ENCODE measurements at places on chromosomes 7 and 10.
A peak's percentile ranks its signal among the peaks of the same experiment; 100 is the strongest.

- no peak for DNase-seq
These were observed 6.9 kb downstream of the FAM241B start for GRCh38 chr10:69636626-69637605.

DNA sequence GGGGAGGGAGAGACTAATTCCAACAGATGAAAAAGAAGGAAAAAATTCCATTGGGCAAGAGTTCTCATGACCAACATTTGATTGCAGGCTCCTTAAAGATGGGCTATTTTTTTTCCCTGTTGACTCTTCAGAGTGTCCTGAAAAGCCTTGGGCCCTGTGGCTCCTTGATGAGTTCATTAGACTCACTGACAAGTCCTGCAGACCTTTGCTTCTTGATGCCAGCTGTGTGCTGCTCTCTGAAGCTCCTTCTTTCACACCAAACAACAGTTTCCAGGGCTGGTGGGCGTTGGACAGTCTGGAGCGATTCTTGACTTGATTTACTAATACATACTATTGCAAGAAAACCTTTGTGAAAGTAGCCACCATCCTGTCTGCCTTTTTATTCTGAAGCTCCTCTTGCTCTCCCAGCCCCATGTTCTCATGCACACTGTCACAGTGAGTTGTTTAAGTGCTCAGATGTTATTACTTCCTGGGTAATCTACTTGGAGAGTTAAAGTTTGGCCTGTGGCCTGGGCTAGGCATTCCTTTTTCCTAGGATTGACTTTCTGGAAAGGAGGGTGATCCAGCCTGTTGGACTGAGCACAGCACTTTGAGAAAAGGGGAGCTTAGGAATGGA, 250.3 kb downstream of the PTEN start:
- no peak for DNase-seq

GRCh38 chr7:151006590-151007300, 15.9 kb downstream of the NOS3 start:
- DNase-seq = no peak

- no peak for DNase-seq
These were observed 41.8 kb downstream of the CLRN3 start for GRCh38 chr10:127850944-127851343.

DNA sequence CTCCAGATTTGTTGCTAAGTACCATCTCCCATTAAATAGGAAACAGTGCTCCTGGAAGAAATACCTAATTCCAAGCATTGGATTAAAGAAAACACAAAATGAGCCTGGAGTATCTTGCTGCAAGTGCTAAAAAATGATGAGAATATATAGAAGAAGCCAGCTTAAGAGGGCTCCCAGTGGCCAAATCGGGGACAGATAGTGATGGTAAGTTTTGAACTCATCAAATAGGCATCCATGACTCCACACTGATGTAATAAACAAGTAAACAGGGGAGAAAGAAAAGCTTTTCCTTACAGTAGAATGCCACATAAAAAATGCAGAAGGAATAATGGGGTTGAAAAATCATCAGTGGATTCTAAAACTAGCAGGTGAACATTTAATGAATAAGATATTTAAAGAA, 72.4 kb downstream of the CTTNBP2 start:
- no peak for DNase-seq

DNA sequence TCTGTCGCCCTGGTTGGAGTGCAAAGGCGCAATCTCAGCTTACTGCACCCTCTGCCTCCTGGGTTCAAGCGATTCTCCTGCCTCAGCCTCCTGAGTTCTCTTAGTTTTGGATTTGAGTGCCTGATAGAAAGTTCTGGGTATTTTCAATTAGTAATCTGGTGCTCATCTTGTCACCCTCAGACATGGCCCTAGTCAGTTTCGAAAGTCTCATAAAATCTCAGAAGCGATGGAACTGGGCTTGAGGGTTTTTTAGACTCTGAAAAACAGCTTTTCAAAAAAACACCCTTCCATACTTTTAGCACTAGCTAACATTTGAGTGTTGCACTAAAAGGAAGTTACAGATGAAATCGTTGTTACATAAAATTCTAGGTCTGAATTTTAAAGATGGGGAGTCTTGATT, 9.4 kb upstream of the PIP4K2A start:
- DNase-seq = no peak

GRCh38 chr7:41305001-41305400, 397.9 kb downstream of the INHBA start:
- DNase-seq = no peak

- DNase-seq = no peak
These were observed 66.2 kb upstream of the NME8 start for GRCh38 chr7:37782166-37782565.

DNA sequence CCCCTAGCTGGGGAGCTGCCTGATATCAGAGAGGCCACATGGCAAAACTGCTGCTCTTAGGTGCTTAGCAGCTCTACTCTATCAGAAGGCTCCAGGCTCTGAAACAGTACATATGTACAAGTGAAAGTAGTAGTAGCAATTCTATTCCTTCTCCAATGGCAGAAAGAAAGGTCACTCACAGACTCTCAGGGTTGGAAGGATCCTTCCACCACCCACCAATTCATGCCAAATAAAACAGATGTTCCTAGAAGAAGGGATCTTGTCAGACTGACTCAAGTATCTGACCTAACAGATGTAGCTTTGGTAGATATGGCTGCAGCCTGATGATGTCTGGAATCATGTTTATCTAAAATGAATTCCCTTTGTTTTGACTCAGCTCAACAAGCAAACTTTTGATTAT, 8.0 kb upstream of the ALDH18A1 start:
- no peak for DNase-seq

DNA sequence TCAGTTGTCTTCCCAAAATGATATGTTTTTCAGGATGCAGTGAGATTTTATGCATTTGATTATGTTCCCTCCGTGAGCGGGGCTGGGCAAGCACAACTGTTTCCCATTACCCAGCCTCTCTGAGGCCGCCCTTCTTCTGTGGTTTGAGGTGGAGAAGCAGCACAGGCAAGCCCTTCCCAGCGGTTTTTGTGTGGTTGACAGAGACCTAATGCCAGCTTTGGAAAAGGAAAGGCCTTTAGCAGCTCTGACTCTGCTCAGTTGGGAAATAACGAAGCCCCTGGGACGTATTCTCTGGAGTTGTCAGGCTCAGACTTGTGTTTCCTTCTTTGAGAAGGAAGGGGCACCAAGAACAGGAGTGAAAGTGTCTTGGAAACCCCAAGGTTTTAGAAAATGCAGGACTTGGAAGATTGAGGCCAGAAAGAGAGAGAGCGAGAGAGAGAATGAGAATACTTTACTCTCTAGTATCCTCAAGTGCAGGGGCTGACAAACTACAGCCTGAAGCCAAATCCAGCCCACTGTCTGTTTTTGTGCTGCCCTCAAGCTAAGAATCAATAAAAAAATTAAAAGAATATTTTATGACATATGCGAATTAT, 20.6 kb upstream of the PDCD4 start:
- DNase-seq = peak; percentile 19

DNA sequence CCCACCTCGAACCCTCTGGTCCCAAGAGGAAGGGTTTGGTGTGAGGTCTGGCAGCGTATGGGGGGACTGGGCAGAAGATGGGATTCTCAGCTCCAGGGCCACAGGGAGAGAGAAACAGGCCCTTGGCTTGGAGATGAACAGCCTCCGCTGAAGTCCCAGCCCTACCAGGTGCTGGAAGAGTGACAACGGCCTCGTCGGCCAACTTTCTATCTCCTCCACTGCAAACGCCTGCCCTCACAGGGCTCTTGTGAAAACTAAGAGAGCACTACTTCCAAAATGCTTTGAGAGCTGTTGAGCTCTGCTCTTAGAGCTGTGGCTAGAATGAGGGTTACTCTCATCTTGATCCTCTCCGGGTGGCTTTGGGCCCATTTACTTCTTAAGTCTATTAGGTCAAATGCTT, 63.5 kb downstream of the AFAP1L2 start:
- DNase-seq = no peak

DNA sequence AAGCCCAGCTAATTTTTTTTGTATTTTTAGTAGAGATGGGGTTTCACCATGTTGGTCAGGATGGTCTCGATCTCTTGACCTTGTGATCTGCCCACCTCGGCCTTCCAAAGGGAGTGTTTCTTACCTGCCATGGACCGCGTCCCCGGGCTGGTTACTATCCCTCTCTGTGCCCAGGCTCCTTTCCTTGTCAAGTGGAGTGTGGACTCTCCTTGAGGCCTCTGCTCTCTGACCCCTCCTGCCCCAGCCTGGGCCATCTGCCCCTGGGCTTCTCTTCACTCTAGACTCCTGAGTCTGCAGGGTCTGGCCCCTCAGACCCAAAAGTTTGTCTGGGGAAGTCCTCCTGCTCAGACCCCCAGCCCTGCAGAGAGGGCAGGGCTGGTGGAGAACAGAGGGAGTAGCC, 20.7 kb downstream of the NEURL1 start:
- no peak for DNase-seq

- DNase-seq = no peak
These were observed 98.1 kb downstream of the PARD3 start for GRCh38 chr10:34716958-34717357.

DNA sequence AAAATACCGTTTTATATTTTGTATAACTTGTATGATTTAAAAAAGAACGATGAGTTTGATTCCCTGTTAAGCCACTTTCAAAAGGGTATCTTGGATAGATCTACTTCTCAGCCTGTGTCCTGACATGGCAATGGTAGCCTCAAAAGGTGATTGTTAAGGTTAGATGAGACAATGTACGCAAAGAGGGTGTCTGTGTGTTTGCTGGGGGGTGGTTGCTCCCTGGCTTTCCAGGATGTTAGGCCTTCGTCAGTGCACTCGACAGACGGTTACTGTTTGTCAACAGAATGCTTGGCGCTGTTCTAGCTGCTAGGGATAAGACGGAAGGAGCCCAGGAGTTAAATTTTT, 90.3 kb downstream of the NEURL1 start:
- no peak for DNase-seq

GRCh38 chr10:106929291-106929895, 235.1 kb downstream of the SORCS1 start:
- no peak for DNase-seq

GRCh38 chr7:141220263-141220880, 146.5 kb downstream of the TMEM178B start:
- DNase-seq = no peak

GRCh38 chr10:29412485-29412884, 123.6 kb downstream of the LYZL1 start:
- no peak for DNase-seq

DNA sequence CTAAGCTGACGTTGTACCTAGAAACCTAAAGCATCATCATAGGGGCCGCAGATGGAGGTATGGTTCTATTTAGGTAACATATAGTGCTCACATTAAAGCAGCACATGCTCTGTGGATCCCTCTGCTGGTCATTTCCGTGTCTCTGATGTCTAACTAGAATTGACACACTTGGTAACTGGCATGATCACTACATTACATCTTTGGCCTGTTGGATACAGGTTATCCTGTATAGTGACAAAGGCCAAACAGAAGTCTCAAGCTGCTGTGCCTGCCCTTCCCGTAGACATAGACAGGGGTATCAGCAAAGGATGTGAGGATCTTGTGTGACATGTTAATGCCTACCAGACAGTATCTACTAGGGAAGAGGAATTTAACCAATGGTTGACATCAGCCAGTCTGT, 51.2 kb downstream of the KIF5B start:
- DNase-seq = no peak

- no peak for DNase-seq
These were observed 100.9 kb downstream of the LHPP start for GRCh38 chr10:124562425-124563060.

DNA sequence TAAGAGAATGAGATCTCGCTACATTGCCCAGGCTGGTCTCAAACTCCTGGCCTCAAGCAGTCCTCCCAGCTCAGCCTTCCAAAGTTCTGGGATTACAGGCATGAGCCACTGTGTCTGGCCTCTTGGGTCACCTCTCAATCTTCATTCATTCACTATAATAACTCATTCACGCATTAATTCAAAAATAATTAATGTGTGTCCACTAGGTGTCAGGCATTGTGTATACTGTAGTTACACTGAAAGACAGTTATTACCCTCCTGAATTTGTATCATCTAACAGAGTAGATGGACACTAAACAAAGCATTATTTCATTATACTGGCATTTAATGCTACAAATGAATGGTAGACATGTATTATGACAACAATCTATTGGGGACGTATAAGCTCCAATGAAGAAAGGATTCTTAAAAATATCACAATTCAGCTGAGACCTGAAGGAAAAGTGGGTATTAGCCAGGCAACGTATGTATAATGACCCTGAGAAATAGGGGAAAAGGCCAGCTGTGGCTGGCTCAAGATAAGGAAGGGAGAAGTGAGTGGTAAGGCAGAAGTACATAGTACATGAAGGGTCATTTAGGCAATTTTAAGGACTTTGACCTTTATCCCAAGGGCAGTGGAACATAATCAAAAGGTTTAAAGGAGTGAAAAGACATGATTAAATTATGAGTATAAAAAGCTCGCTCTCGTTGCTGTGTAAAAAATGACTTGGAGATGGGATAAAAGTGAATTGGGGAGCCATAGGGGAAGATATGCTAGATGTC, 150.7 kb downstream of the BTAF1 start:
- DNase-seq = no peak

DNA sequence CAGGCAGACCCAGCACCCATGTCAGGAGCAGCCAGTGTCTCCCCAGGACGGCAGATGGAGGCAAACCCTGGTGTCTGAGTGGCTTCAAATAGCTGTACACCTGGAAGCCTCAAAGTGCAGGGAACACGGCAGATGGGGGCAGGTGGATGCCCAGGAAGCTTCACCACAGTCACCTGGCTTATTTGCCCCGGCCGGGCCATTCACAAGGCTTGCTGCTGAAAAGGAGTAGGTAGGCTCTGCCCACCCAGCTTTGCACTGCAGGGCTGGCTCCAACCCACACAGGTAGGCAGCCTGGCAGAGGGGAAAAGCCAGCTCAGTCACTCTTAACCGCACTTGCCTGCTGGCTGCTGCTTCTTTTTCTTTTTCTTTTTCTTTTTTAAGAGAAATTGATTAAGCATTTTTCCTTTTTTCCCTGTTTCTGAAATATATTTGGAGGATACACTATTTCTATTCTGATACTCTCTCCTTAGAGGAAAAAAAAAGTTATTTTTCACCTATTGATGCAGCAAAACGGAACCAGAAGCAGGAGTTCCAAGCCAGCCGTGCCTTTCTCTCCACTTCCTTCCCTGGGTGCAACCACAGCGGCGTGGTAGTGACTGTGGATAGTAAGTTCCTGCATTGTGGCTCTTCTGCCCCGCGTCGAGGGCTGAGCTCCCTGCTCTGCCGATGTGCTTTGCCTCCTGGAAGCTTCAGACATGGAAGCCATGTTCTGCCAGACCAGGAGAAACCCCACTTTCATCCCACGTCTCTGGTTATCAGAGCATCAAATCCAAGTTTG, 118.3 kb downstream of the KLF6 start:
- no peak for DNase-seq

- DNase-seq = no peak
These were observed 954 bp downstream of the FSCN3 start for GRCh38 chr7:127594490-127594889.

- no peak for DNase-seq
These were observed 414.7 kb upstream of the NRP1 start for GRCh38 chr10:33749067-33749735.

- no peak for DNase-seq
These were observed 14.3 kb downstream of the MMS19 start for GRCh38 chr10:97483921-97484320.

- DNase-seq = peak; percentile 46
These were observed 21.2 kb downstream of the ATP6V1F start for GRCh38 chr7:128883622-128884448.

GRCh38 chr10:85036661-85037060, 708.3 kb downstream of the CCSER2 start:
- no peak for DNase-seq

GRCh38 chr7:69827558-69827957, 229.3 kb downstream of the AUTS2 start:
- peak; percentile 75 for DNase-seq

GRCh38 chr7:48992816-48993215, 68.5 kb downstream of the CDC14C start:
- DNase-seq = no peak

- DNase-seq = no peak
These were observed 64.0 kb downstream of the ERCC6 start for GRCh38 chr10:49474901-49475300.

Measured in NCI-H187 (cell line).